HEK293T (cell line): ENCODE measurements at places on chromosomes 7 and 10.

DNA sequence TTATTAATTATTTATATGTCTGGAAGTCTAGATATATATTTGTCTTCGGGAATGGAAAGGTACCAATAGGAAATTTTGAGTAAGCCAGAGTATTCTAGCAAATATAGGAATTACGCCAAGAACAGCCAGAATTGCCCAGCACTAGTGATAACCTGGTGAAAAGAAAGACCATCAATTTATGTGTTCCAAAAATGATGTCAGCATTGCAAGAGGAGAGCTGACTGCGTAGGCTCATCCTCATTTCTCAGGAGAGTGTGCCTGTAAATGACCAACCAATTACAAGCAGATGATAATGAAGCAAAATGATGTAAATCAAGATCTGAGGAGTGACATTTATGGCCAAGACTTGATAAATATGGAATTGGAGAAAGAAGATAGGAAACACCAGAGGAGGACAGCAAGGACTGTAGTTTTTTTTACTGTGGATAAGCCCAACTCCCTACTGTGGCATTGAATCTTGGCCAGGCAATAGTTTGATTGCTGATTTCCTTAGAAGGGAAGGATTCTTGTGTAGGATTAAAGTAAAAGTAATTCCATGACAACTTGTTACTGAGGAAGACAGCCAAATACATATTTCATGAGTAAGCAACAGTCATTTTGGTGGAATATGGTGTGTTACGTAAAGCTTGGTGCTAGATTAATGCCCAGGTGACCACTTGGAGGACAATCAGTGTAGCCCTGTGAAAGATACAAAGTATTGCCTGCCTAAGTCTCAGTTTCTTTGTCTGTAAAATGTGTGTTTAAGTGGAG is 590.8 kb downstream of the AUTS2 start:
- no peak for DNase-seq

DNA sequence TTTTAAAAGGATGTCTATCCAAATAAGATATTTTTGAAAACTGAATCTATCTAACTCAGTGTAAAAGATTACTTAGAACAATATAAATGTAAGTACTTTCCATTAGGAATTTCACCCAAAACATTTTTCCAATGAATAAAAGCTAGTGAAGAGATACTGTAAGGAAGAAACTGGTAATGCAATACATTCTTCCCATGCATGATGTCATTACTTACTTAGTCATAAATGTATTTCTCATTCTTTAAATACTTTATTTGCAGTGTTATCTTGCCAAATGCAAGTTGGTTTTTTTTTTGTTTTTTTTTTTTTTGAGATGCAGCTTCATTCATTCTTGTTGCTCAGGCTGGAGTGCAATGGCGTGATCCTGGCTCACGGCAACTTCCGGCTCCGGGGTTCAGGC is 265.6 kb downstream of the PHF14 start:
- no peak for DNase-seq

- DNase-seq, result no peak
These were observed 9.9 kb downstream of the ZNF365 start for GRCh38 chr10:62384057-62384446.

DNA sequence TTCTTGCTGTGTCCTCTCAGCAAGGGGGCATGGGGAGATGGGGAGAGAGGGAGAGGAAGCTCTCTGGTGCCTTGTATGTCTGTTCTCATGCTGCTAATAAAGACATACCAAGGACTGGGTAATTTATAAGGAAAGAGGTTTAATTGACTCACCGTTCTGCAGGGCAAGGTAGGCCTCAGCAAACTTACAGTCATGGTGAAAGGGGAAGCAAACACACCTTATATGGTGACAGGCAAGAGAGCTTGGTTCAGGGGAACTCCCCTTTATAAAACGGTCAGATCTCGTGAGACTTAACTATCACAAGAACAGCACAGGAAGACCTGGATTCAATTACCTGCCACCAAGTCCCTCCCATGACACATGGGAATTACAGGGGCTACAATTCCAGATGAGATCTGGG is 464.7 kb upstream of the CELF2 start:
- no peak for DNase-seq

- no peak for DNase-seq
These were observed 192.0 kb downstream of the ADK start for GRCh38 chr10:74342991-74343390.

- no peak for DNase-seq
These were observed 13.4 kb upstream of the GLI3 start for GRCh38 chr7:42250411-42250810.

- DNase-seq, result no peak
These were observed 747.4 kb upstream of the VSTM2A start for GRCh38 chr7:53794816-53795215.

GRCh38 chr7:41774966-41775365 is 72.1 kb upstream of the INHBA start:
- no peak for DNase-seq

DNA sequence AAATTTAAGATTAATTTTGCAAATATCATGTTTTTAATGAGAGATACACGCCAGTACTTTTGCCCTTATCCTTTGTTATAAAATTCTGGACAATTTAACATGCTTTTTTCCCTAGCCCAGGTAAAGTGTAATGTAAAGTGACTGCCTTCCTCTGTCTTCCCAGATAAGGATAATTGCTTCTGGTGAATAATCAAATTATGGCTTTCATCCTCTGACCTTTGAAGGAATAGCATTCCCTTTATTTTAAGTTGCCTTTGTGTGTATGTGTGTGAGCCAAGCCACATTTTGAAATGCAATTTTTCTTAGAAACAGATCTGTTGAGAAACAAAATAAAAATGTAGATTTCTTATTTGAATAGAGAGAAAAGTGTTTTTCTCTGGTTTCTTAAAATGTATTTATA is 107.5 kb downstream of the ADAM22 start:
- no peak for DNase-seq

DNA sequence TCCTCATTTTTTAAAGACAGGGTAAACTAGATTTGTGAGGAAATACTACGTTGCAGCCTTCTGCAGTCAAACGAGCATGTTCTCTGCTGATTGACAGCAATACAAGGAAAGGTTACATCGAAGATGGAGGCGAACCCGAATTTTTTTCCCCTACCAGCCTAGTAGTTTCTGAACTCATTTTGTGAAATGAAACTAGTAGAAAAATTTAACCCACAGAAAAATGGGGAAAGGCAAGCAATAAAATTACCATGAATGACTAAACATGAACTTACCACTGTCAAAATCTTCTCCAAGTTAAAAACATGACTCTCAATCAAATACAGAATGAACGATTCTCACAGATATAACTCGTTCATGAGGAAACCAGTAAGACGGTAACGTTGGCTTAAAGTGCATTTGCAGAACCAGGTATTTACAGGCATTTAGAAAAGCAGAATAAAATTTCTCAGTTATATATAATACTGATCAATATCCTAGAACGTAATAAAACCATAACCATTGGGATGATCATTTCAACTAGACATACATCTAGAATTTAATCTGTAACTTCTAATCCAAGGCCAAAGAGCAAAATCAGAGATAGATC is 73.9 kb downstream of the CELF2 start:
- DNase-seq, result no peak

- no peak for DNase-seq
These were observed 54.7 kb downstream of the PWWP2B start for GRCh38 chr10:132451506-132452215.

DNA sequence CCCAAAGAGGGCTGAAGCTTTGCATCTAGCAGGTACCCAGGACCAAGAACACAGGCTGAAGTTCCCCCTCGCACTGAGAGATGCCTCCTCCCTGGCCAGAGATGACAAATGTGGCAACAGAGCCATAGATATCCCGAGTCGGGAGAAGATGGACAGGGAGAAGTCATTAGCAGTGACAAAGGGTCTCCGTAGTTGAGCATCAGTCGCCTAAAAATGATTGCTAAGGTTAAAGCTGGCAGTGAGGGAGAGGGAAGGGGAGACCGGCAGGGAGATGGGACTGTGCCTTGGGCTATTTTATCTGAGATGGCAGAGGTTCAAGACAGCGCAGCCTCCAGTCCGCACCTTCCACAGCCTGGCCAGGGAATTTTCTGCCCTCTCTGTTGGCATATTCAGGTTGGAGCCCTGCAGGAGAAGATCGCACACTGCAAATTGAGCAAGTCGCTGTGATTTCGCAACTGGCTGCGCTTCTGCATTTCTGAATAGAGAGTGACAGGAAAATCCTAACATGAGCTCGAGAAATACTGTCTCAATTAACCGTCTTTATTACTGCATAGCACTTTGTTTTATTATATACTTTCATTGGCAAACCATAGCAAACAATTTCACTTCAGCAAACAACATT is 238.9 kb upstream of the GPR26 start:
- DNase-seq, result no peak

DNA sequence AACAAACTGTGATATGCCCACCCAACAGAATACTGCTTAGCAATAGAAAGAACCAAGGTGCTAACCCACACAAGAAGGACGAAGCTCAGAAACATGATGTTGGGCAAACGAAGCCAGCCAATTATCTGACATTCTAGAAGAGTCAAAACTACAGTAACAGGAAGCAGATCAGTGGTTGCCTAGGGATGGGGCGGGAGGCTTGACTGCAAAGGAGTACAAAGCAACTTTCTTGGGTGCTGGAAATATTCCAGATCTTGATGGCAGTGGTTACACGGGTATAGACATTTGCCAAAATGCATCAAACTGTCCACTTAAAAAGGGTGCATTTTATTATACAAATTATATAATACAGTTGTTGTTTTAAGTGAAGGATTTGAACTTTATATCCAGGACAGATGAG is 41.1 kb upstream of the RET start:
- DNase-seq, result no peak

- DNase-seq, result no peak
These were observed 1.9 kb downstream of the ZYX start for GRCh38 chr7:143382791-143383641.

DNA sequence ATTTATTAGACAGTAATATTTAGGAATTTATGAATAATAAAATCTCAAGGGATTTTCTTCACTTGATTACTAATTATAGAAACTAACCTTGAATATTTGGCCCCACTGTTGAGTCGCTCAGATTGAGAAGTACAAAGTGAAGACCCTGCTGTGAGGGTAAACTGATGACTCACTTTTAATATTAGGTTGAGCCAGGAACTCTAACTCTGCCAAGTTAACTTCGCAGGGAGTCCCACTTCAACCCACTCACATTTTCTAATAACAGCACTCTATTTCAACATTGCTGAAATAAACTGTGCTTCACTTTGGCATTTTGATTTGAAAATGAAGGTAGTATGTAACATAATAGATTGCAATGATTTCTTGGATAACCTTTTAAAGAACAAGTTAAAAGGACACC is 200.7 kb downstream of the POLR1F start:
- DNase-seq, result no peak

GRCh38 chr10:122265896-122266295 is 5.2 kb upstream of the BTBD16 start:
- DNase-seq, result no peak

DNA sequence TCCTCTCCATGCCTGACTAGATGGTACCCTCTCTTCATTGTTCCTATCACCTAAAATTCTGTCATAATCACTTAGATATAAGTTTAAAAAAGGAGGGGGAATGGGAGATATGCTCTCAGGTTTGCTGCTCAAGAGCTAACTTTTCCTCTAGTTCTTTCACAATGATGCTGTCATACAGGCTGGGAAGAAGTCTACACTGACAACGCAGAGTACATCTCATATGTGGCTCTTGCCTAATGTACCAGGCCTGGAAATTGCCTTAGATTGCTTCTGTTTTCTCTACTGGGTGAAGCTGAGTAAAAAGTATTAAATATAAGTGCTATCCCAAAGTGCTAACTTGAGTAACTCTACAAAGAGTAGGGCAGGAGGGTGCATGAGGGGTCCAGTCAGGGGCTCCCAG is 43.8 kb upstream of the BET1 start:
- no peak for DNase-seq

GRCh38 chr10:69057951-69058297 is 30.0 kb upstream of the SRGN start:
- no peak for DNase-seq

- no peak for DNase-seq
These were observed 284.5 kb downstream of the CELF2 start for GRCh38 chr10:11302181-11302580.

DNA sequence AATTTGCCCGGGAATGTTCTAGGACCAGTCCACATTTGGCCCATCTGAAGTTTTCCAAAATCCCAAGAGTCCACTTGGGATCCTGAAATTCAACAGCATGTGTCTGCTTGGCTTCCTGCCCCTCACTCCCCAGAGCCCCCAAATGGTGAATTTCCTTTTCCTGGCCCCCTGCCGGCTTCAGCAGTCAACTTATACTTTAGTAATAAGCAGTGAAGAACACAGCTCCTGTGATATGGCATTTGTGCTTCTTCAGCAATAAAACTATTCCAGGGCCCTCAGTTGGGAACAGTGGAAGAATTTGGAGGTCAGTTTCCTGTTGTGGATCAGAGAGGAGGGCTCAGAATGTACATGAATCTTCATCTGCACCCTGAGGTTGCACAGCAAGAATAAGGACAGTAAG is 51.1 kb downstream of the PRF1 start:
- DNase-seq, result no peak

GRCh38 chr7:147803606-147804005 is 787.0 kb upstream of the C7orf33 start:
- DNase-seq, result peak; percentile 40

- no peak for DNase-seq
These were observed 6.2 kb downstream of the AVL9 start for GRCh38 chr7:32501522-32501921.

- no peak for DNase-seq
These were observed 85.8 kb upstream of the JAZF1 start for GRCh38 chr7:28266402-28266801.

DNA sequence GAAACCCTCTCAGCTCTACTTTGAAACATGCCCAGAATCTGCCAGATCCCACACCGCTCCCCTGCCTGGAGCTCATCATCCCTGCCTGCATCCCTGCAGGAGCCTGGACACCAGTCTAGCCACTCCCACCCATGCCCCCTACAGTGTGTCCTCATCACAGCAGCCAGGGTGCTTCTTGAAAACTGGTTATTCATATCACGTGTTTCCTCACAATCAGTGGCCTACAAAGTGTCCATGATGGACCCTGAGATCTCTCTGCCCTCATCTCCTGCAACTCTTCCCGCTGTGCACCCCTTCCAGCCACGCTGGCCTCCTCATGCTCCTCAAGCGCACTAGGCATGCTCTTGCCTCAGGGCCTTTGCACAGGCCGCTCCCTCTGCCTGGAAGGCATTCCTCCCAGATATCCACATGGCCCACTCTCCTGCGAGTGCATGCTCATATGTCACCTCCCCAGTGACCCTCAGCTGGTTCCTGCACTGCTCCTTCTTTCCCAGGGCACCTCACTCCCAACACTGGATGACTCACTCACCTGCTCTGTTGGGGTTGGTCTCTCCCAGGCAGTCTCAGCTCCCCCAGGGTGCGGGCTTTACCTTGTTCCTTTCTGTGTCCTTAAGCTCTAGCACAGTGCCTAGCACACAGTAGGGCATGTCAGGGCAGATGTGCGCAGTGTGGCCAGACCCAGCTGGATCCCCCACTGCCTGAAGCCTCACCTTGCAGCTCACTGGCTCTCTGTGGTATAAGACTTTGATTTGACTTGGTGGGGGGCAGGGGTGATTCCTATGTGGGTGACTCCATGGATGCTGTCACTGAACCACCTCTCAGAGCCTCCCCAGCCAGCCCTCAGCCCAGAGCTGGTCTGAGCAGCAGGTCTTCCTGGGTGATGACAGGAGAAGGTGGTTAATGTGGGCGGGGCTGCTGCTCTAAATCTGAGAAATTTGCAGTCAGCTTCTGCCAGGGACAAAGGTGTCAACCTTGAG is 37.3 kb downstream of the CDH23 start:
- no peak for DNase-seq
